Brain (organoid and tissue), 16 donors: ENCODE measurements at places on chromosomes 11 and 22. TPM values are rescaled to one million over a fixed set of nuclear protein-coding genes. Genes with fewer than 3 reads are reported as not detected.
A peak's percentile ranks its signal among the peaks of the same experiment; 100 is the strongest.

- DNase-seq = no peak
Observed at GRCh38 chr11:128766591-128767081, 72.8 kb downstream of the FLI1 start.

Gene C11orf42
- not detected for polyA plus RNA-seq

GRCh38 chr22:42203609-42204008 is 66.8 kb downstream of the TCF20 start:
- DNase-seq = no peak

- DNase-seq = peak; percentile 78
Observed at GRCh38 chr11:57641011-57641807, 8.5 kb downstream of the YPEL4 start.

GRCh38 chr22:26318975-26319374 is 110.1 kb upstream of the ASPHD2 start:
- DNase-seq = no peak

Gene MMP7
- polyA plus RNA-seq = 0.32 TPM

DNA sequence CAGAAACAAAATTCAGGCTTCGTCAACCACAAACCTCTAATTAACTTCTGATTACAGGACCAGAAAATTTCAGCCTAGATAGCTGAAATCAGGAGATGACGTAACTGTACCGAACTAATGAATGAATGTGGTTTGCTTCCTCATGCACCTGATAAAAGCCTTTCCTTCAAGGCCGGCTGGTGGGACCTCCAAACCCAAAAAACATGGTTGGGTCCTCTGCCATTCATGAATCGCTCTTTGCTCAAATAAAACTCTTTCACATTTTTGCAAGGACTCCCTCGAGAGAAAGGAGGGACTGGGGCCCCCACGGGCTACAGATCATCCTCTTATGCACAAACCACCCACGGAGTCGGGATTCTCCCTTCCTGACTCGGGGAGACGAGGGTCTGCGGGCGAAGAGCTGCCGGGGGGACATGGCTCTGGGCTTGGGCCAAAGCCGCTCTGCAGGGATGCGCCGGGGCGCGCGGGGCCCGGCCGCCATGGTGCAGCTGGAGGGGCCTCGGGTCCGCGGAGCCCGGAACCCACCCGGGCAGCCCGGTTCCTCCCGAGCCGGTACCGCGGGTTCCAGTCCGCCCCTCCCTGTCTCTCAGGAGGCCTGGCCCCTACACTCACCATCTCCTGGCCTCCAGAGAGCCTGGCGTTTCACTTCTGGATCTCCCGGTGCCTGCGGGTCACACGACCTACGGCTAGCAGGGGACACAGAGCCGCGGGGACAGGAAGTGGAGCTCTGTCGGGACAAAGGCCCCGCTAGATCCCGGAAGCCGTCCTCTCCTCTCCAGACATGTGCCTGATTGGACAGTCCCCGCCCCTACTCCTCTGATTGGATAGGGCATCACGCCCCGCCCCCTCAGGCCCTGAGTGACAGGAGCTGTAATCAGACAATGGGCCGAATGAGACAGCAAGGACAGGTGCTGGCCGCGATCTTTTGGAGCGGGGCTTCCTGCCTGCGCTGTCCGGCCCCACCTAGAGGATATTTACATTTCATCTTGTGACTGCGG is at the start of gene ZNF195:
ZNF195 (minus strand) TSS at position 721 of the 998 bp plus-strand sequence; CDS start at position 615, 106 bp downstream.
- peak; percentile 99 for DNase-seq

DNA sequence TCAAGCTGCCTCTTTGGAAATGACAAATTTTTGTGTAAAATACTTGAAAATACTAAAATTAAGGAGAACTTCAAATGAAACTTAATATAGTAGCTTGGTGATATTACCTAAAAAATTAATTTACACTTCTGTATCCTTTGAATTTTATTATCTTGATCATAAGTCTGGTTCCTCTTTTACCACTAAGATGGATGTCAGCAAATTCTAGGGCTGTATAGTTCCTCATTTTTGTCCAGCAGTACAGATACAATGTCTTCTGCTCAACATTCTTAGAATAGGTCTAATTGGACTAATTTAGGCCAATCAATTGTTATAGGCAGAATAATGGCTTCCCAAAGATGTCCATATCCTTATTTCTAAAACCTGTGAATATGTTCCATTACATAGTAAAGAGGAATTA is 1298.0 kb upstream of the RAG2 start:
- DNase-seq = no peak

GRCh38 chr11:105357764-105358163 is 218.2 kb upstream of the CARD18 start:
- DNase-seq = no peak

- peak; percentile 87 for DNase-seq
Observed at GRCh38 chr11:13384908-13385640, 77.9 kb downstream of the BTBD10 start.

Gene CTSF
- 133 TPM for polyA plus RNA-seq

Gene MGAT3
- 19.3 TPM for polyA plus RNA-seq

Gene CATSPERZ
- not detected for polyA plus RNA-seq

- no peak for DNase-seq
Observed at GRCh38 chr11:70132641-70133040, 54.5 kb downstream of the ANO1 start.

DNA sequence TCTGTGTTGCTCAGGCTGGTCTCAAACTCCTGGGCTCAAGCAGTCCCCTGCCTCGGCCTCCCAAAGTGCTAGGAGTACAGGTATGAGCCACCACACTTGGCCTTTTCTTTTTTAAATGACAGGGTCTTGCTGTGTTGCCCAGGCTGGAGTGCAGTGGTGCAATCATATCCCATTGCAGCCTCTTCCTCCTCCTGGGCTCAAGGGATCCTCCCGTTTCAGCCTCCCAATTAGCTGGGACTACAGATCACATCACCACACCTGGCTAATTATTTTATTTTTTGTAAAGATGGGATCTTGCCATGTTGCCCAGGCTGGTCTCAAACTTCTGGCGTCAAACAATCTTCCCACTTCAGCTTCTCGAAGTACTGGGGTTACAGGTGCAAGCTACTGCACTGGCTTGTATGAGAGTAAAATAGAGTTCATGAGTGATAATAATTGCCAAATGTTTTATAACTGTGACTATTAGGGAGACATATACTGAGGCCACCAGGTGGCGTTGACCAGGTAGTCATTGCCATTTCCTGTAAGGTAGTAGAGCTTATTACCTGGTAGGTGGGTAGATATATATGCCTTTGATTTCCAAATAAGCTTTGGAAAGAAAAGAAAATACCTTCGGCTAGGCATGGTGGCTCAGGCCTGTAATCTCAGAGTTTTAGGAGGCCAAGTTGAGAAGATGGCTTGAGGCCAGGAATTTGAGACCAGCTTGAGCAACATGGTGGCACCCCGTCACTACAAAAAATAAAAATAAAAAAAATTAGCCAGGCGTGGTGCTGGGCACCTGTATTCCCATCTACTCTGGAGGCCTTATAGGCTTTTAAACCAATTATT is 5.4 kb downstream of the FDX1 start:
- peak; percentile 25 for DNase-seq

Gene CRACR2B
- polyA plus RNA-seq = 3.1 TPM
